ENCODE measurements at places on chromosomes 1 and 21.

DNA sequence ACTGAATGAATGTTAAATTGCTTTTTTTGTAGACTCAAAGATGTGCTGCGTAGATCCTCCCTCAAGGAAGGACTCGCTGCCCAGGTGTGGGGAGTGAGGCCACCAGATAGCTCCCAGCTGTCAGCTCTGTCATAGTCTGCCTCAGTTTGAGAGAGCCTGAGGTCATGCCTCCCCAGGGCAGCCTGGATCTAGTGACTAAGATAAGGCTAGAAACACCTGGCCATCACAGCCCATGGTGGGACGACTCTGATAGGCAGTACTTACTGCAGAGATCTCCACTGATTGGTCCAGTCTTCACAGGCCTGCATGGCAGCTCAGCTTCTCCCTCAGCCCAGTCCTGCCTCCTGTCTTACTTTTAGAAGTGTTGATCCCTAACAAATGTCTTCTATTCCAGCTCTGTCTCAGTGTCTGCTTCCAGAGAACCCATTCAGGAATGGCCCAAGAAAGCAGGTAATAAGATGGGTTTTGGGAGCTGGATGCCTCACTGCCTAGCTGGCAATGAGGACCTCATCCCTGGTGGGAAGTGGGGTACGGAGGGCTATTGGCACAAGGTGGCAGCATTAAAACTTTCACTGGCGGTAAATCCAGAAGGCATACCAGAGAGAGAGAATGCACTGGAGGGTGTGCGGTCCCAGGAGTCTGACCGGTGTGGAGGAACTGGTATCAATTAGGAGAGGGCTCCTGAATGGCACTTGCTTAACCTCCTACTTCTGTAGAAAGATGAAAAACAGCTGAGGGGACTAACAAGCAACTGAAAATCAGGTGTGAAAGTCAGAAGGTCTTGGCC is 55.3 kb upstream of the GPR37L1 start:
- DNase-seq: no peak

DNA sequence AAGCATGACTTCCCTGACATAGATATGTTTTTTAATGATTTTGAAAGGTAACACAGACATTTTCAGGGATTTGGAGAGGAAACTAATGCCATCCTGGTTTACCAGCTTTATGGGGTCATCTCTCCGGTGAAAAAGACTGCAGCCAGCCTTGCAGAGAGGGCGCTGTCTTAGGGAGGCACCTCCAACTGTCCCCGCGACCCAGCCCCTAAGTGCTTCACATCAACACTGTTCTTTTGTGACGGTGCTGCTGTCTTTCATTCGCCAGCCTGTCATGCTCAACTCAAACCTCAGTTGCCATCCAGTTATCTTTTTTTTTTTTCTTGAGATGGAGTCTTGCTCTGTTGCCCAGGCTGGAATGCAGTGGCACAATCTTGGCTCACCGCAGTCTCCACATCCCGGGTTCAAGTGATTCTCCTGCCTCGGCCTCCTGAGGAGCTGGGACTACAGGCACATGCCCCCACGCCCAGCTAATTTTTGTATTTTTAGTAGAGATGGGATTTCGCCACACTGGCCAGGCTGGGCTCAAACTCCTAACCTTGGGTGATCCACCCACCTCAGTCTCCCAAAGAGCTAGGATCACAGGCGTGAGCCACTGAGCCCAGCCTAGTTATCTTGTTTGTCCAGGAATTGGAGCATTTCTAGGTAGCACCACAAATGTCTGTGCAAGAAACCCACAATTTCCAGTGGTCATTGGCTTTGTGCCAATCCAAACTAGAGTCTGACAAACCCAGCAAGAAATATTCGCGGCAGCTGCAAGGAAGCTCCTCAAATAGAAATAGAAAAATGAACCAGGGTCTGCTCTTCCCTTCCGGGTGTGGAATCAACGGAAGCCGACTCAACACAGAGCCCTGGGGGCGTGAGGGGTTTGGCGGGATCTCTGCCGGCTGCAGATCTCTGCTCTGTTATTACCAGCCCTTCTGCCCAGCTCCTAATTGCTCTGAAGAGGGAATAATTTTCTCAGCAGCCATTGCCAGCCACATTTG is 24.2 kb downstream of the PDE9A start:
- DNase-seq: no peak

- no peak for DNase-seq
These were observed 13.0 kb downstream of the COL18A1 start for GRCh38 chr21:45417951-45418300.

DNA sequence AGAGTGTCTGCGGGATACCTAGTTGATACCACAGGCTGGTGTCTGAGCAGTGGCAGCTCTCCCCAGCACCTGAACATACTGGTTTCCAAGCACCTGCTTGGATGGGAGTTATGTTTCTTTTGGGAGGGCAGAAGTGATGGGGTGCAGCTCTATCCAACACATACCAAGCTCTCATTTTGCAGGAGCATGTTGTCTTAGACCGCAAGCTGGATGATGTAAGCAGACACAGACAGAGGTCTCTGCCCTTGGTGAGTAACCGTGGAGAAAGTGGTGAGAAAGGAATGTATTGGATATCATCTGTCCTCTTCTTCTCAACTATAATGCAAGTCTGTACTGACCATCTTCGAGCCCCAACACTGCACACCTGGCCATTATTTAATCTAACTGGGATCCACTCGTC is 37.4 kb downstream of the ZNF496 start:
- peak; percentile 76 for DNase-seq

GRCh38 chr1:62318320-62318755 is 896 bp downstream of the KANK4 start:
- DNase-seq: no peak

GRCh38 chr1:216222288-216222687 is 201.0 kb downstream of the USH2A start:
- no peak for DNase-seq

DNA sequence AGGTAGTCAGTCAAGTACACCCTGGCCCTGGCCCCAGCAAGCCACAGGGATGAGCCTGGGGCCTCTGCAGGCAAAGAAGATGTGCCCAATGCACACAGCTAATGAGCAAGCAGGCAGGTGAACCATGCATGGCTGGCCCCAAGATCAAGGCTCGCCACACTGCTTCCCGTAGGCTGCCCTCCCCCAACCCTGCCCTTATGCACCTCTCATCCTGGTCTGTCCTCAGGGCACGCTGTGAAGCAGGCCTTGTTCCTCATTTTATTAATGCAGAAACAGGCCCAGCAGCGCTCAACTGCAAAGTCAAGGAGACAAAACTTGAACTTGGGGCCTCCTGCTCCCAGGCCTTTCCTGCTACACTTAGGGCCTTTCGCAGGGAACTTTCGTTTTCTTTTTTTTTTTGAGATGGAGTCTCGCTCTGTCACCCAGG is 35.6 kb upstream of the ID3 start:
- no peak for DNase-seq

GRCh38 chr1:3066250-3066711 is 2.7 kb upstream of the PRDM16 start:
- DNase-seq: no peak

GRCh38 chr1:59020151-59020997 is 236.5 kb upstream of the JUN start:
- DNase-seq: peak; percentile 73

DNA sequence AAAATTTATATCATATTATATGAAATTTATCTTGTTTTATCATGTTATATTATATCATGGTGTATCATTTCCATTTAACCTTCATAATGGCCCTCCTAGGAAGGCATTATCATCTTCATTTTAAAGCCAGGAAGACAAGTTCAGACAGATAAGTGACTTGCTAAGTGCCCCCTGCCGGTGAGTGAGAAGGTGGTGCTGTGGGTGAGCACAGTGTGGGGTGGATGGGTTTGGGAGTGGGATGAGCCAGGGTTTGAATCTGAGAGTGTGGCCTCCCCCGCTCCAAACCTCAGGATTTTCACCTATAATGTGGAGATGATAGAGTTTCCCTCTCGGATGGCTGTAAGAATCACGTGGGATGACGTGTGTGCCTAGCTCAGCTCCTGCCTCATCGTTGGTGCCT is 108.7 kb upstream of the IGSF21 start:
- DNase-seq: no peak

- DNase-seq: no peak
These were observed 322.2 kb upstream of the BEND5 start for GRCh38 chr1:49098866-49099265.

GRCh38 chr1:68703921-68704354 is 207.1 kb upstream of the DEPDC1 start:
- DNase-seq: no peak

DNA sequence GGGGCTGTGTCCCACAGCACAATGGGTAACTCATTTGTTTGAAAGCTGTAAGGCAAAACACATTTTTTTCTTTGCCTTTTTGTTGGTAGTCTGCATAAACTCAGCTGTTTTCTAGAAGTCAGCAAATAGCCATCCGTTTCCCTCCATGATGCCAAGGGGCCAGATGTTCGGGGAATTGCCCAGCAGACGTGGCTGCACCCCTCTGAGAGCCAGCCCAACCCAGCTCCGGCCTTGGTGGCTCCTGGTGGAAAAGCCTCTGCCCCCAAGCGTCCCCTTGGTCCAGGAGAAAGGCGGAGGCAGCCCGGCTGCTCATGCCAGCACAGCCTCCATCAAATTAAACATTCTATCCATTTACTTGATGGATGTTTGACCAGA is 58.4 kb upstream of the ADARB1 start:
- no peak for DNase-seq

- no peak for DNase-seq
These were observed 10.5 kb upstream of the GNG12 start for GRCh38 chr1:67843746-67844145.

GRCh38 chr21:25400427-25400826 is 206.9 kb downstream of the MRPL39 start:
- no peak for DNase-seq

DNA sequence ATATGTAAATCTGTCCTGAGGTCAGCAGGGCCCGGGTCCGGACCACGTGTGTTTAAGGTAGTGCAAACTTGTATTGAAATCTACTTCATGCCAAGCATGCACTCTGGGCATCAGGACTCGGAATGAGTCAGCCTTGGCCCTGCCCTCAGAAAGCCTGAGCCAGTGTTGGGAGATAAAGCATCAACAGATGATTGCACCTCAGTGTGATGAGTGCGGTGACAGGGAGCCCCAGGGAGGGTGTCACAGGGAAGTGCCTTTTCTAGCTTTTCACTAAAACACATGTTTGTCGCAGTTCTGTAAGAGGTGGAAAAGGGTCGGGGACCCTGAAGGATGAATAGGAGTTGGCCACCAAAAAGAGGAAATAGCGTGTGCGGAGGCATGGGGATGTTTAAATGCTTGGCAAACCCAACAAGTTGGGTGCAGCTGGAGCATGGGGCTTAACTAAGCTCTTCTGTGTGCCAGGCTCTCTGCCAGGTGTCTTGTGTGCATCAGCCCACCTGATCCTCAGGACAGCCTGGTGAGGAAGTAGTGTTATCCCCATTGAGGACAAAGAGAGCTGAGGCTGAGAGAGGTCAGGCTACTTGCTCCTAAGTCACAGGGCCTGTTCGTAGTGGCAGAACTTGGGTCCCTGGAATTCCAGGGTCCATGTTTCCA is 48.2 kb upstream of the EPB41 start:
- peak; percentile 38 for DNase-seq

- no peak for DNase-seq
These were observed 21.5 kb downstream of the FOXD2 start for GRCh38 chr1:47459253-47459788.

GRCh38 chr1:163737261-163737660 is 415.5 kb downstream of the NUF2 start:
- DNase-seq: no peak

DNA sequence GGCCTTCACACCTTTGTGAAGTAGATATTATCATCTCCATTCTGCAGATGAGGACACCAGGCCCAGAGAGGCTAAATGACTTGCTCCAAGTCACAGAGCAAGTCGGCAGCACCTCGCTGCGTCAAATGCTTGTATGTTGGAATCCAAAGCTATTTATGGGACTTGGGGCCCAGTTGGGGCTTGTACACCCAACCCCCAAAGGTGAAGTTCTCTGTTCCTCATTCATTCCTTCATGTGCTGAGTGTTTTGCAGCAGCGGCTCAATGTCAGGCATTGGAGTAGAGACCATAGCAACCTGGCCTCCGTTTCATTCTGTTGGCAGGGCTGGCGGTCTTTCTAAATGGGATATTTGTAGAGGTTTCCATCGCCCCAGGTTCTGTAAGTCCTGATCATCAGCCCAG is 113.4 kb upstream of the SLC25A33 start:
- no peak for DNase-seq

- no peak for DNase-seq
These were observed 87.2 kb upstream of the MAP1LC3C start for GRCh38 chr1:242086093-242086492.

GRCh38 chr1:56915960-56916359 is 49.9 kb downstream of the C8B start:
- DNase-seq: no peak
